ENCODE measurements at places on chromosomes 12 and 14. TPM values are rescaled to one million over a fixed set of nuclear protein-coding genes. Genes with fewer than 3 reads are reported as not detected.
A peak's percentile ranks its signal among the peaks of the same experiment; 100 is the strongest.

The C14orf180 gene
- 121 TPM for polyA plus RNA-seq

The KRT77 gene
- polyA plus RNA-seq = not detected

GRCh38 chr14:35821564-35822411, 4.3 kb upstream of the BRMS1L start:
- DNase-seq = no peak

DNA sequence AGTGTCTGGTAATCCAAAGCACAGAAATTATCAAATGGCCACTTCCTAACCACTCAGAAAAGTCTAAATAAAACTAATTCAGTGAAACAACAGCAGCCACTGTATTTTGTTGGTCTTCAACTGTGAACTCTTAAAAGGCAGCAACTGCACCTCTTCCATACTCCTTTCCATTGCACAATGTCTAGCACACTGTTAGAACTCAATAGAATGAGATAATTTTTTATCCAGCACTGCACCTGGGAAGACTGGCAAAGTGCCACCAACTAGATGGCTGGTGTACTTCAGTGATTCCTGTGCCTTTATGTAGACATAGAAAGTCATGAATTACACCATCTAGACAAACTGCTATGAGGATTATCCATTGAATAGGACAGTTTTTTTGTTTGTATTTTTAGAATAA, 26.2 kb downstream of the LGR5 start:
- no peak for DNase-seq

The BDKRB2 gene
- 0.49 TPM for polyA plus RNA-seq

DNA sequence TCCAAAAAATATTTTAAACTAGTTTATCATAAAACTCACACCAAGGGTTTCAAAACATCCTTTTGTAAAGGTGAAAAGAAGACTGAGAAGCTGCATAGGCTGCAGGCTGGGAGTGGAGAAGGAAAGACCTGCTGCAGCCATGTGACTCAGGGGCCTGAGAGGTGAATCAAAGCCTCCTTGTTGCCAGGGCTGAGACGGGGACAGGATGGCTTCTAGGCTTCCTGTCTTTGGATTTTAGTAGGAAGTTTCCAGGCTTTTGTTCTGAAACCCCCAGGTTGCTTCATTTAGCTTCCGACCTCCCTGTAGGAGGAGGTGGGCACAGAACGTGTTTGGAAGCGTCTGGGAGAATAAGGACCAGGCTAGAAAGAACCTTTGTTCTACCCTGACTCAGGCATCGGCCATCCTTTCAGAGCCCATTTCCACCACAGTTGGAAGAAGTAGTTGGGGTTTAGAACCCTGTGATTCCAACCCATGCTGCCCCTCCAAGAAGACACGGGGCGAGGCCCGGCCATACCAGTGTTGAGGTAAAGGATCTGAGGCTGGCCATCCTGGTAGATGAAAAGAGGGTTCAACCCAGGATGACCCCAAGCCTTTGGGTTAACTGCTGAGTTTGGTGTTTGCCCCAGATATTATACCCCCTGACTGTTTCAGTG, 122.4 kb downstream of the SLC25A47 start:
- DNase-seq = no peak

- no peak for DNase-seq
Measured at GRCh38 chr14:37363661-37364060, 165.9 kb downstream of the MIPOL1 start.

GRCh38 chr14:81179631-81180030, 41.1 kb downstream of the GTF2A1 start:
- DNase-seq = no peak

The RTL1 gene
- not detected for polyA plus RNA-seq

The PPM1A gene
- 55.1 TPM for polyA plus RNA-seq

GRCh38 chr12:41801261-41801660, 343.4 kb downstream of the GXYLT1 start:
- no peak for DNase-seq

The CCDC177 gene
- not detected for polyA plus RNA-seq

DNA sequence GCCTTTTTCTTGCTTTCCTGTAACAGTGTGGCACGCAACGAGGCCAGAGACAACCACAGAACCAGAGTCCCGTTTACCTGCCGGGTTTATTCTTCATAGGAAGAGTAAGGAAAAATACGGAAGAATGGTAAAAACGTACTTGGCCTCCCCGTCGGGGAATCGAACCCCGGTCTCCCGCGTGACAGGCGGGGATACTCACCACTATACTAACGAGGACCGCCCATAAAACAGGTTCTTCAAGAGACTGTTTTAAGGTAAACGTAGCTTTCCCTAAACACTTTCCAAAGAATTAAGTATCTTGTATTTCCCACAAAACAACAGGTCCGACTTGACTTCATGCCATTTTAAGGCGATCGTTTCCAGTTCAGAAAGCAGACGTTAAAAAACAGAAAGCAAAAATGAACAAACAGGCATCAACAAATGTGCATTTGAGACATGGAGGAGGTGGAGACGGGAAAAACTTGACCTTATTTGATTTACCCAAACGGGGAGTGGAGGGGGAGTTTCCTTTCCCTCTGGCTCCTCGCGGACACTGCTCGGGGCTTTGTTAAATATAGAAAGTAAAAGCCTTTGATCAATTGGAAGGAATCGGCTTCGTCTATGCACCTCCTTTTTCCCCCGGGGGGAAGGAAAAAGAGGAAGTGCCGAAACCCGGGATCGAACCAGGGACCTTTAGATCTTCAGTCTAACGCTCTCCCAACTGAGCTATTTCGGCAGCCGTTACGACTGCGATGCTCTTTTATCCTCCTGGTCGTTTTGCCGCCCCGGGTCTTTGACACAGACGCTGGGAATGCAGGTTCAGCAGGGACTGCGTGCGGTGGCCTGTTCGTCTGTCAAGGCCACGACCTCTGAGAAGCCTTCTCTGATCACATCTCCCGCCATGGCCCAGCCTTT, 13.0 kb upstream of the UBC start:
- peak; percentile 92 for DNase-seq

The PTPRQ gene
- not detected for polyA plus RNA-seq

- no peak for DNase-seq
Measured at GRCh38 chr14:72856530-72857266, 37.2 kb downstream of the DPF3 start.

- peak; percentile 87 for DNase-seq
Measured at GRCh38 chr14:102096569-102097188, 9.8 kb upstream of the HSP90AA1 start.

- DNase-seq = no peak
Measured at GRCh38 chr14:54572316-54572715, 5.4 kb downstream of the SAMD4A start.

GRCh38 chr12:111978545-111978944, 34.4 kb downstream of the TMEM116 start:
- no peak for DNase-seq

GRCh38 chr14:103624860-103625259, 4.2 kb upstream of the KLC1 start:
- peak; percentile 81 for DNase-seq

The SYNDIG1L gene
- not detected for polyA plus RNA-seq

All from heart left ventricle (tissue), 16 donors.